ENCODE measurements at places on chromosomes 5 and 9.

DNA sequence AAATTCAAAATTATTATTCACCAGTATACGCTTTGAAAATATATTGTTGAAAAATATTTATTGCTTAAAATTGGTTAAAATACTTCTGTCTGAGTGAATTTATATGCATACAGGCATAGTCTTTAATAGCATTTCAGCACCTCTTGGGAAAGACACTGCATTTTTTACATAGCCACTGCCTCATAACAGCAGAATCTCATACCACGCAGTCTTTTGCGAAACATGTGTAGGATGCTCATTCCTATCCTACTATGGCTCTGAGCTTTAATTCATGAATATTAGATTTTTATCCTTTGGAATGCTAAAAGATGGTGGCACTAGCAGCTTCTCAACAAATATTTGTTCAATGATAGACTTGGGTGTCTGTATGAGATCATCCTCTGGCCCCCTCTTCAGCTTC lies 94.0 kb upstream of the SH3GL2 start:
- no peak for DNase-seq

- no peak for DNase-seq
These were observed 250.0 kb downstream of the CWC27 start for GRCh38 chr5:65018763-65019162.

GRCh38 chr5:499233-500209 lies 24.7 kb downstream of the SLC9A3 start:
- no peak for DNase-seq

GRCh38 chr5:170638051-170638450 lies 134.2 kb downstream of the KCNIP1 start:
- no peak for DNase-seq

DNA sequence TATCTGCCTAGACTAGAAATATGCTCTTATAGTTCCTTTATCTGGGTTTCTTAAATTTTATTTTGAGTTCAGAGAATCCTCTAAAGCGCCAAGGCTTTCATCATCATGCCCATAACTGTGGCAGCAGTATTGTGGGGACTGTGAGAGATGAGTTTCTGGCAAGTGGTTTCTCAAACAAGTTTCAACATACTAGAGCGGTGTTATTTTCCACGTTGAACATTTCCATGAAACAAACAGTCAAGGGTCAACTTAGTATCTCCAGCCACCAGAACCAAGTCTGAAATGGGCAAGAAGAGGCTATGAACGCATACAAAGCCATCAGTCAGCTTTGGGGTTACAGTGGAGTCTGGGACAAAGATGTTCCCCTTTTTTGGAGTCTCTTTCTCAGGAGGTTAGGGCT lies 40.3 kb downstream of the SERINC5 start:
- no peak for DNase-seq

All from DMS 273 treated with DMSO at 0.1 percent for 48 hours (cell line).